ENCODE measurements at places on chromosomes 3 and 15. TPM values are rescaled to one million over a fixed set of nuclear protein-coding genes. Genes with fewer than 3 reads are reported as not detected.
A peak's percentile ranks its signal among the peaks of the same experiment; 100 is the strongest.

The IL12A gene
- 5.5 TPM for polyA plus RNA-seq

The SNAP23 gene
- polyA plus RNA-seq: 56.8 TPM

GRCh38 chr3:47313341-47314055, 30.8 kb downstream of the KLHL18 start:
- no peaks in the 10 kb centered on the region for H3K36me3 ChIP-seq
- H3K27ac ChIP-seq: no peak overlapping the region
- no peaks in the 10 kb centered on the region for H3K27me3 ChIP-seq
- H3K4me3 ChIP-seq: no peak overlapping the region

DNA sequence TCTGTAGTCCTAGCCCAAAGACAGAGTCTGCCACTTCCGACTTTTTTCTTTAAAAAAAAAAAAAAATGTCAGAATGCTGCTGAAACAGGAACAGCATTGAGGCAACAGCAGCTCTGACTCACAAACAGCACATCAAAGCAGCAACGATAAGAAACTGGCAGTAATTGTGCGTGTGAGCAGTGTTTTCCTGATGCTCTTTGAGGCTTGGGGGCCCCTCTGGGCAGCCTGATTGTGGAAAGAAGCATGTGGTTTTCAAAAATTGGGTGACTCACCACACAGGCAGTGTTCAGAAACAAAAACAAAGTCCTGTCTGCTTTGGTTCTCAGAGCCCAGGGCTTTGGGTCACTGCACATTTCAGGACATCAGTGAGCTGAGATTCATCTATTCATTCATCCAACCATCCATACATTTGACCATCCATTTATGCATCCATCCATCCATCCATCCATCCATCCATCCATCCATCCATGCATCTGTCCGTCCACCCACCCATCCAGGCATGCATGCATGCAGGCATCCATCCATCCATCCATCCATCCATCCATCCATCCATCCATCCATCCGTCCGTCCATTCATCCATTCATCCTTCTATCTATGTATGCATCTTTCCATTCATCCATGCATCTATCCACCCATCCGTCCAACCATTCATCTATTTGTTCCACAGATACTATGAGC, 308.4 kb downstream of the RPLP1 start:
- no peak overlapping the region for H3K27ac ChIP-seq
- no peaks in the 10 kb centered on the region for H3K4me1 ChIP-seq
- peak; percentile 97 for DNase-seq
- H3K36me3 ChIP-seq: no peaks in the 10 kb centered on the region

DNA sequence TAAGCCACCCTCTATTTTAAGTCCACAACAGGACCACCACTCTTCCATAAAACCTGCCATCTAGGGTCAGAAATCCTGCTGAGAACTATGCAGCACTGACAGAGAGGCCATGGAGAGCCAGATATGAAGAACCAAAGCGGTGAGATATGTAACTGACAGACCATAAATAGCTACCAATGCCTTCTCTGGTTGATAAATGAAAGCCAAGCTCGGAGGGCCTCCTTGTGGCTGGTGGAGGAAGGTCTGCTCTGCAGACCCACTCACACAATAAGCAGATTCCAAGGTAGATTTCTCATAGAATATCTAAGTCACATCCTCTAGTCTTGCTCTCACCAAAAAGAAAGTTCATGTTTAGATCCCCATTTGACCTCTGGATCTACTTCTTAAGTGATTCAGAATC, 38.9 kb downstream of the RYK start:
- H3K27ac ChIP-seq: no peak overlapping the region
- peaks cover 2% of the 10 kb centered on the region for H3K4me1 ChIP-seq
- no peaks in the 10 kb centered on the region for H3K27me3 ChIP-seq
- peaks cover 4% of the 10 kb centered on the region for H3K36me3 ChIP-seq
- DNase-seq: peak; percentile 75

DNA sequence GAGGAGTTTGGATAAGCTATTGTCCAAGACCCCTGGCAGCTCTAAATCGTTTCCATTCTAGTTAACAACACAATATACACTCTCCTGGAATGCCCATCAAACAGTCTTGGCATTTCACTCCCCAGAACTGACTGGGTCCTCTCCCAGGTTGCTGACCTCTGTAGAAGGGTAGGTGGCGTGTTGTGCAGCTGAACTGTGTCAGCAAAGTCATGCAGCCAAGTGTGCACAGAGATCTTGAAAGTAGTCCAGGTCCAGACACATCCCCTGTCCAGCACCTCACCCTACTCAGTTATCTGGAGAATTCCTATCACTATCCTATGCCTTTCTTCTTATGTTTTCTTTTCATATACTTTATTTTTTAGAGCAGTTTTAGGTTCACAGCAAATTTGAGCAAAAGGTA, 312.7 kb downstream of the GABRB3 start:
- no peak overlapping the region for H3K27ac ChIP-seq
- no peak for DNase-seq
- no peaks in the 10 kb centered on the region for H3K36me3 ChIP-seq
- no peak overlapping the region for H3K4me3 ChIP-seq
- H3K27me3 ChIP-seq: no peaks in the 10 kb centered on the region
- H3K4me1 ChIP-seq: no peaks in the 10 kb centered on the region

GRCh38 chr3:33722626-33723370, 4.7 kb upstream of the CLASP2 start:
- H3K36me3 ChIP-seq: no peaks in the 10 kb centered on the region
- peak; percentile 65 for DNase-seq
- no peaks in the 10 kb centered on the region for H3K27me3 ChIP-seq
- no peak overlapping the region for H3K4me3 ChIP-seq

- no peaks in the 10 kb centered on the region for H3K27me3 ChIP-seq
- H3K27ac ChIP-seq: no peak overlapping the region
- no peaks in the 10 kb centered on the region for H3K36me3 ChIP-seq
- no peaks in the 10 kb centered on the region for H3K4me1 ChIP-seq
- H3K4me3 ChIP-seq: no peak overlapping the region
Observed at GRCh38 chr3:117510396-117510795, 800.8 kb downstream of the TUSC7 start.

DNA sequence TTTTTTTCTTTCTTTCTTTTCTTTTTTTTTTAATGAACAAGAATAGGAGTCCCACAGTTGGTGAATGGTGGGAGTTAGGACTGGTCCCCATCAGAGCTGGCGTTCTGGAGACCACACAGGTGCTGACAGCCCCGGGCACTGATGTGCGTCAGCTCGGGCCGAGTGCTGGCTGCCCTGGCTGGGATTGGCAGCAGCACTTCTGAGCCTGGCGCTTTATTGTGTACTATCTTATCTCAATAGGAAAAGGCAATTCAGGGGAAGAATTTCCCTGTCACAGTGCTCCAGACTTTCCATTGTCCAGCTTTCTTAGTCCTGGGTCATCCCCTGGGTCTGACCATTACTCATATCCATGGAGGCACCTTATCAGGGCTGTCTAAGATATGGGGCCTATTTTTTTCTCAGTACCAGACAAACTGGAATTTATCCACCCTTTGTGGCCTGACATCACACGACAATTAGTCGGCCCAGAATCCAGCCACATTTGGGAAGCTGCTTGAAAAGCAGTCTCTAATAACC, 54.1 kb downstream of the TMEM44 start:
- DNase-seq: no peak
- H3K36me3 ChIP-seq: no peaks in the 10 kb centered on the region
- peaks cover 20% of the 10 kb centered on the region for H3K4me1 ChIP-seq
- peak overlapping the region; percentile 9 for H3K27ac ChIP-seq
- H3K4me3 ChIP-seq: no peak overlapping the region
